ENCODE measurements at places on chromosomes 12 and 14.

GRCh38 chr14:75628816-75629215 lies 31.9 kb downstream of the ERG28 start:
- no peak for DNase-seq

DNA sequence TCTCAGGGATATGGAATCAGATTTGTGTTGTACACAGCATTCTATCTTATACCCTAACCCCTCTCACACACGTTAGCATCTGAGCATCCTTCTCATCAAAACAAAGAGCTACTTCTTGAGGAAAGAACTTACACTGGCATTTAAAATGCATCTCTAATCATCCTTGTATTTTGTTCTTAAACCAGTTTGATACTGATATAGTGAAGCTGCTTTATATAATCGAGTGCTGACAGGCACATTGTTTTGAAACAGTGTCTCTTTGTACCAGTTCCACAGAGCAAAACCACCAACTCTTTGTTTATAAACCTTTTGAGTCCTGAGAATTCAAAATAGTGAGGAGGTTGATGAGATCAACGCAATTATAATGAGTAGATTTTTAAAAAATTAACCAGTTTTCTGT lies 8.8 kb downstream of the GPR33 start:
- DNase-seq: no peak

DNA sequence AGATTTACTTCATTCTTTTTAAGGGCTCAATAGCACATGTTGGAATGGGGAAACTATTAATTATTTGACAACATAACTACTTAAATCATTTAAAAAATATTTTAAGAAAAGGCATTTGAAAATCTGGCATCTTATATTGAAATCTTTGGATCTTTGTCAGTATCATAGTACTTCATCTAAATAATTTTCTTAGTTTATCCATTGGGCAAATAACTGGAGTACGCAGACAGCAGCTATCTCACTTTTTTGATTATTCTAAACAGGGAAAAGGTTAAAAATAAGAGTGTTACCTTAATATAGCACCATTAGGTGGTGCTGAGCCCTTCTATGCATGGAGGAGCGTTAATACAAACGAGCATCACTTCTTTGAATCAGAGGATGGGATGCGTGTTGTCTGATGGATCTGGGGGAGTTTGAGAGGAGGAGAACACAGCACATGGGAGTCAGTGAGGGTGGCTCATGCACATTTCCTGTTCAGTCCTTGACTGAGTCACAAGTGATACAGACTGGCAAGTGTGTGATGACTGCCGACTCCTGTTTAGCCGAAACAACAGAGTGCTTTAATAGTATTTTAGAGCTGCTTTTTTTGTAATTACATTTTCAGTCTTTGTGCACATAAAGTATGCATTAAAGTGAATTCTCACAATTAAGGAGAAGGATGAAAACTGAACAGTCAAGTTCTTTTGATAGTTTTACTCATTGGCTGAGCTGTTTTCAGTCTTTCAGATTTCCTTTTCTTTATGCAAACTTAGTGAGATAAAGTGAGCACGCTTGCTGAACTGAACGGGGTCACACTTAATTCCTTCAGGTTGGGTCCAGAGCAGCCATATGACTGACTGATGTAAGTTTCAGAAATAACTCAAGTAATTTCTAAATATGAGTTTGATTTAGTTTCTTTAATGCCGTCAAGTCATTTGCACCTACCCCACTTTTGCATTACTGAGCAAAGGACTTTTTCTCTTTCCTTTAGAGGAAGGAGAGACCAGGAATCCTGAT lies 92.7 kb downstream of the DIP2B start:
- DNase-seq: no peak

GRCh38 chr14:95123891-95124579 lies 33.3 kb downstream of the DICER1 start:
- DNase-seq: no peak

GRCh38 chr14:59273737-59274136 lies 85.3 kb downstream of the DAAM1 start:
- DNase-seq: no peak

GRCh38 chr12:132948146-132949066 lies 7.7 kb downstream of the ZNF605 start:
- DNase-seq: no peak

- no peak for DNase-seq
Measured at GRCh38 chr12:97639702-97640101, 177.1 kb downstream of the RMST start.

DNA sequence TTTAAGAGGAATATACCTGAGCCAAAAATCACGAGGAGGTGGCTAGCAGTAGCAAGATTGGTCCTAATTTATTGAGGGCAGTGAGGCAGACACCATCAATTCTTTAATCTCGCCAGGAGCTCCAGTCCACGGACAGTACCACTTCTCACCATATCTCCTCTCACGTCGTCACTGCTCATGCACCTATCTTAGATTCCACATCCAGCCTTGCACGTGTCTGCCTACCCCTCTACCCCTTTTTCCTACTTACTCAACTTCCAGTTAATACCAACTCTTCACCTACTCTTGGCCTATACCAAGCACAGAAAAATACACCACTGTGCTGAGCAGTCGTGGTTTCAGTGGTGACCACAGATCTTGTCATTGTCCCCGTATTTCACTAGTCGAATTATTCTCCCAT lies 246.1 kb downstream of the DPF3 start:
- no peak for DNase-seq

GRCh38 chr14:72754949-72755348 lies 139.0 kb downstream of the DPF3 start:
- no peak for DNase-seq

GRCh38 chr14:91418387-91419043 lies 895 bp upstream of the CCDC88C start:
- DNase-seq: no peak
